Activated CD4-positive, alpha-beta T cell treated with anti-CD3 and anti-CD28 coated beads, Interleukin-2, amount 10 ng/mL, durations not matched to agents 7 days and 5 days (primary cell): ENCODE measurements at places on chromosomes 1 and 21. TPM values are rescaled to one million over a fixed set of nuclear protein-coding genes. Genes with fewer than 3 reads are reported as not detected.

Gene BMP8B
- 0.12 TPM for total RNA-seq

Gene HFM1
- total RNA-seq, result not detected

Gene ALX3
- not detected for total RNA-seq

Gene SELP
- 0.45 TPM for total RNA-seq

Gene LRRC71
- not detected for total RNA-seq

DNA sequence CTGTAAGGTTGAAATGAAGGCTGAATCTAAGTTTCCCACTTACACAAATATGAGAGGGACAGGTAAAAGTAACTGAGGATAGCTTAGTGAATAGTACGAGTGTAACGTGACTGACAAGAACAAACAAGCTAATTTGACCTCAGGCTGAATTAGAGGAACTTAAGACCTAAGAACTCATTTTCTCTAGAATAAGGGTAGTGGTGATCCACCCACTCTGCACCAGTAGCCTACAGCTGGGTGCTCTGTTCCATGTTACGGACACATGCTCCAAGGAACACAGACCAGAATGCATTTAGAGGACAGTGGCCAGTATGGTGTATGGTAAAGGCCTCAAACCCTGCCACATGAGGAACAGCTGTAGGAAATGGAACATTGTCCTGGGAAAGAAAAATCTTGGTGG, 14.9 kb upstream of the TMEM9 start:
- no peak overlapping the region for H3K27ac ChIP-seq
- DNase-seq, result no peak
- peaks cover 14% of the 10 kb centered on the region for H3K4me1 ChIP-seq
- peaks cover 29% of the 10 kb centered on the region for H3K27me3 ChIP-seq

DNA sequence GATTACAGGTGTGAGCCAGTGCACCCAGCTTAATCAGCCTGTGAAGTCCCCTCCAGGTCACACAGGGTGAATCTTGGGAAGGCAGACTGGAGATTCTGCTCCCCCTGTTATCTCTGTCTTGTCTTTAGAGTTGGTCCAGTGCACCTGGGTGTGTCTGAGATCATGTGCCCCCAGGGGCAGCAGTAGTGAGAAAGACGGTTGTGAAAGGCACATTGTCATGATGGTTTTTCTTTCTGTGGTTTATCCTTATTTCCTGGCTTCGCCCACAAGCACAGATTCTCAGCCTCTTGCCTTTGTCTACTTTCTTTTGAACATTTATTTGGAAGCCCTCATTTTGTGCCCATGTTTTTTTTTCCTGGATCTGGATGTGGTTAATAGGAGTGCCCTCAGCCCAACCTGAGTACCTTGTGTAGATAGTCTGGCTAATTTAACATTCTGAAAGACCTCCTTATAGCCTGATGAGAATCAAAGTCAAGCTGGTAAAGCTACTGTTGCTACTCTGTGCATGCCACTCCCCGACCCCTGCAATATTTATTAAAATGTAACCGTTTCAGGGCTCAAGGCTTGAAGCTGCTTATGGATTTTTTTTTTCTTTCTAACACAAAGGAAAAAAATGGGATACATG, 23.7 kb downstream of the UCK2 start:
- peak overlapping the region; percentile 51 for H3K4me3 ChIP-seq
- peaks cover 15% of the 10 kb centered on the region for H3K36me3 ChIP-seq
- DNase-seq, result peak; percentile 17
- H3K27me3 ChIP-seq, result no peaks in the 10 kb centered on the region

- H3K4me3 ChIP-seq, result no peak overlapping the region
- H3K4me1 ChIP-seq, result peaks cover 71% of the 10 kb centered on the region
- peaks cover 88% of the 10 kb centered on the region for H3K36me3 ChIP-seq
- no peak for DNase-seq
- H3K27ac ChIP-seq, result peak overlapping the region; percentile 9
- no peaks in the 10 kb centered on the region for H3K27me3 ChIP-seq
Observed at GRCh38 chr1:66364578-66365391, 169.2 kb upstream of the SGIP1 start.

GRCh38 chr1:234649432-234650081, 39.6 kb upstream of the IRF2BP2 start:
- H3K27ac ChIP-seq, result no peak overlapping the region
- no peak overlapping the region for H3K4me3 ChIP-seq
- no peak for DNase-seq
- H3K36me3 ChIP-seq, result peaks cover 5% of the 10 kb centered on the region

DNA sequence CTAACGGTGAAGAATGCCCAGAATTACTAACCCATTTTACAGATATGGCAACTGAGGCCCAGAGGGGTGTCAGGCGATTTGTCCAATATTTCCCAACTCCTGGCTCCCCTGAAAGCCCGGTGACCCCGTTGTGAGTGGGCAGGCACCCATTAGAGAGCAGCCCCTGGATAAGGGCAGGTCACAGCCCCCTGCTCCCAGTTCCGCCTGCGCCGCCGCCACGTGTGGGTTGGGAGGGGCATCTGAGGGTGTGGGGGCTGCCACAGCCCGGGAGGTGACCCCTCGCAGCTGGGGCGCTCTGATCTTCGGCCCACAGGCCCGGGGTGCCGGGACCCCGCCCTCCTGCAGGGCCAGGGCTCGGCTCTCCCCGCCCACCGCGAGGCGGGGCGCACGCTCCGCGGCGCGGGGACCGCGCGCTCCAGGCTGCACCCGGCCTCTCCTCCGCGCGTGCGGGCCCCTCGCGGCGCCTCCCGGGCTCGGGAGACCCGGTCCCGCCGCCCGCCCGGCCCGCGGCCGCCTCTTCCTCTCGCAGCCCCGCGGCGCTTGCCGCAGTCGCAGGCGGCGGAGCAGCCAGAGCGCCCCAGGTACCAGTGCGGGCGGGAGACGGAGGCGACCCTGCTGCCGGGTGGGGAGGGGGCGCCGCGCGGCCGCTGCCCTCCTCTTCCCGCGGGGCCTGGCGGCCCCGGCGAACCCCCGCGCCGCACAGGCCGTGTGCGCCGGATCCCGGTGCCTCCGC, at the start of gene HTR6:
Gene HTR6, plus strand, starts transcription at position 423 of the 733 bp plus-strand sequence. CDS start 879 bp downstream, outside the sequence.
- H3K4me3 ChIP-seq, result peak within 1 kb of the TSS; percentile 54
- H3K36me3 ChIP-seq, result no peaks in the 10 kb centered on the region
- H3K4me1 ChIP-seq, result peaks cover 16% of the 10 kb centered on the region
- peak; percentile 25 for DNase-seq
- peaks cover 32% of the 10 kb centered on the region for H3K27me3 ChIP-seq
- no peak within 1 kb of the TSS for H3K27ac ChIP-seq

DNA sequence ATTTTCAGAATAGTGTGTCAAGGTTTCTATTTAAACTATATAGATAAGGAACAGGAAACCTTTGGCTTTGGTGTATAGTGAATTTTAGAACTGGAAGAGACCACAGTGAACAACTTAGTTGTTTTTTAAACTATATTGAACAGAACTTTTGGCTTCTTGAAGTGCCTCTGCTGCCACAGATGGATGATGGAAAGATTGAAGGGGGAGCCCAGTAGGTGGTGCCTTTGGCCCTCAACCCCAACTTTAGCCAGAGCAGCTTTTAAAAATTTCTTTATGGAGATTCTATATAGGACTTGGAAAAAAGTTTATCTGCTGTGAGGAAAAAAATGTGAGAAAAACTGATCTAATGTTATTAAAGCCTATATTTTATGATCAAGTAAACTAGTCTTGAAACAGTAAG, 50.2 kb downstream of the SWT1 start:
- peak overlapping the region; percentile 10 for H3K27ac ChIP-seq
- no peak overlapping the region for H3K4me3 ChIP-seq
- DNase-seq, result no peak
- no peaks in the 10 kb centered on the region for H3K27me3 ChIP-seq

GRCh38 chr1:192147696-192148095, 10.6 kb upstream of the RGS18 start:
- DNase-seq, result no peak
- no peaks in the 10 kb centered on the region for H3K4me1 ChIP-seq
- H3K36me3 ChIP-seq, result no peaks in the 10 kb centered on the region

DNA sequence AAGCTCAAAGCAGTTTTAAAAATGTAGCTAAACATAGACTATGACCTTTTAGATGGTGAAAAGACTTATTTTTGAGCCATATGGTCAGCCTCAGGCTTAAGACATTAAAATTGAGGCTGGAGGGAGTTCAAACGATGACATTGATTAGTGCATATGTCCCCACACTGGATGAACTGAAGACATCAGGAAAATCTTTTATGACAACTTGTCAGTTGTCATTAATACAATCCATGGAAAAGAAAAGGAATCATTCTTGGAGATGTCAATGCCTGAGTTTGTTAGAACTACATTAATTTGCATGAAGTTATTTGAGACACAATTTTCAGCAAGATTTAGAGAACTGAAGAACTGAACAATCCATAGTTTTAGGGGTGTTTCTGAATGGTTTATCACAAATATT, 349.9 kb downstream of the COL11A1 start:
- H3K4me3 ChIP-seq, result no peak overlapping the region
- H3K27ac ChIP-seq, result no peak overlapping the region
- H3K27me3 ChIP-seq, result no peaks in the 10 kb centered on the region
- H3K36me3 ChIP-seq, result no peaks in the 10 kb centered on the region
- no peaks in the 10 kb centered on the region for H3K4me1 ChIP-seq
- no peak for DNase-seq

- H3K27ac ChIP-seq, result no peak overlapping the region
- peaks cover 4% of the 10 kb centered on the region for H3K36me3 ChIP-seq
- H3K4me3 ChIP-seq, result no peak overlapping the region
- H3K27me3 ChIP-seq, result no peaks in the 10 kb centered on the region
- H3K4me1 ChIP-seq, result peaks cover 3% of the 10 kb centered on the region
Observed at GRCh38 chr1:8764293-8764937, 53.0 kb downstream of the RERE start.
